ENCODE measurements at places on chromosomes 16 and 17. TPM values are rescaled to one million over a fixed set of nuclear protein-coding genes. Genes with fewer than 3 reads are reported as not detected.

INCA1 gene
- total RNA-seq = 0.17 TPM

SCARF1 gene
- 1.0 TPM for total RNA-seq

CFAP52 gene
- total RNA-seq = not detected

KRT33A gene
- total RNA-seq = not detected

TP53TG3B gene
- not detected for total RNA-seq

KRTAP4-3 gene
- not detected for total RNA-seq

SLC52A1 gene
- not detected for total RNA-seq

BICDL2 gene
- total RNA-seq = not detected

TM4SF5 gene
- total RNA-seq = not detected

CCL2 gene
- 4.2 TPM for total RNA-seq

HSPB9 gene
- not detected for total RNA-seq

OTOP2 gene
- not detected for total RNA-seq

FOXC2 gene
- total RNA-seq = 5.5 TPM

CBX2 gene
- total RNA-seq = 10.9 TPM

UTS2R gene
- total RNA-seq = not detected

C17orf75 gene
- total RNA-seq = 21.2 TPM

RAB26 gene
- 3.3 TPM for total RNA-seq

SLC47A1 gene
- 0.15 TPM for total RNA-seq

Data from bronchus fibroblast of lung (primary cell).